ENCODE measurements at places on chromosomes 3 and 15.

- DNase-seq, result no peak
Observed at GRCh38 chr15:69393831-69394491, 20.2 kb upstream of the KIF23 start.

GRCh38 chr3:139574026-139574947 lies 34.7 kb upstream of the RBP1 start:
- no peak for DNase-seq

- DNase-seq, result no peak
Observed at GRCh38 chr3:72151465-72152238, 366.7 kb upstream of the PROK2 start.

DNA sequence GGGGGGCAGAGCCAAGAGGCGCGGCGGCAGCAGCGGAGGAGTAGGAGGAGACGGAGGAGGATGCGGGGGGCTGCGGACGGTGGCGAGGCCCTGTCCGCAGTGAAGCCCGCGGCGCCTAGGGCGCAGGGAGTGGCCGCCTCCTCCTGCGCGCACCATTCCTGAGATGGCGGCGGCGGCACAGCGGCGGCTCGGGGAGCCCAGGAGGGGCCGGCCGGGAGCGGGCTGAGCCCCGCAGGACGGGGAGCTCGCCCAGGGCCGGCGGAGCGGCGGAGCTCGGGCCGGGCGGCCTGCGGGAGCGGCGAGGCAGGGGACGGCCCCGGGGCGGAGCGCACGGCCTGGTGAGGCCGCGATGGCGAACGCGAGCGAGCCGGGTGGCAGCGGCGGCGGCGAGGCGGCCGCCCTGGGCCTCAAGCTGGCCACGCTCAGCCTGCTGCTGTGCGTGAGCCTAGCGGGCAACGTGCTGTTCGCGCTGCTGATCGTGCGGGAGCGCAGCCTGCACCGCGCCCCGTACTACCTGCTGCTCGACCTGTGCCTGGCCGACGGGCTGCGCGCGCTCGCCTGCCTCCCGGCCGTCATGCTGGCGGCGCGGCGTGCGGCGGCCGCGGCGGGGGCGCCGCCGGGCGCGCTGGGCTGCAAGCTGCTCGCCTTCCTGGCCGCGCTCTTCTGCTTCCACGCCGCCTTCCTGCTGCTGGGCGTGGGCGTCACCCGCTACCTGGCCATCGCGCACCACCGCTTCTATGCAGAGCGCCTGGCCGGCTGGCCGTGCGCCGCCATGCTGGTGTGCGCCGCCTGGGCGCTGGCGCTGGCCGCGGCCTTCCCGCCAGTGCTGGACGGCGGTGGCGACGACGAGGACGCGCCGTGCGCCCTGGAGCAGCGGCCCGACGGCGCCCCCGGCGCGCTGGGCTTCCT lies at the start of gene GPR27:
GPR27 (plus strand) TSS at position 155 of the 909 bp plus-strand sequence; CDS start at position 350, 195 bp downstream.
- DNase-seq, result no peak

- DNase-seq, result no peak
Observed at GRCh38 chr3:42213417-42213816, 52.6 kb downstream of the CCK start.

DNA sequence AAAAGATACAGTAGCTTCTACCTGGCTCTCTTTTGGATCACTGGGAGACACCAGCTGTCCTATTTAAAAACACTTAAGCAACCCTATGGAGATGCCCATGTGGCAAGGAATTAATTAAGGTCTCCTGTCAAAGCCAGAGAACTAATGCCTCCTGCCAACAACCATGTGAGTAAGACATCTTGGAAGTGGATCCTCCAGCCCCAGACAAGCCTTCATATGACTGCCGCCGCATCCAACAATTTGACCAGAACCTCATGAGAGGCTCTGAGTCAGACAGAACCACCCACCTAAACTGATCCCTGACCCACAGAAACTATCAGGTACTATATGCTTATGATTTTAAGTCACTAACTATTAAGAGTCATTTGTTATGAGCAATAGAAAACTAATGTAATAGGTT lies 22.3 kb downstream of the IFT80 start:
- DNase-seq, result no peak

- no peak for DNase-seq
Observed at GRCh38 chr3:20424086-20424485, 238.1 kb upstream of the SGO1 start.

DNA sequence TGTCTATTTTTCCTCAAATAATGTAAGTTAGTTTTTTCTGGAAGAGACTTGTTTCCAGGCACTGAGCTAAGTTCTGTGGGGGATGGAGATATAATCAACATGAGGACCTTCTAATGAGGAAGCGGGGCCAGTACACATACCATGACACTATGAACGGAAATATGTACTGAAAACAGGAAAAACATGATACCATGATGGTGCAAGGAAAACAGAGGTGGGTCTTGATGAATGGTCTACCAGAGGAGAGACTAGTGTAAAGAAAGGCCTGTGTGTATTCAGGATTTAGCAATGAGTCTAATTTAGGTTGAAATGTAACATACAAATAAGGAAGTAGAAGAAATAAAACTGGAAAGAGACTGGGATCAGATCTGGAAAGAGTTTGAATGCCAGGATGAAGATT lies 38.9 kb upstream of the TPRG1 start:
- DNase-seq, result no peak

DNA sequence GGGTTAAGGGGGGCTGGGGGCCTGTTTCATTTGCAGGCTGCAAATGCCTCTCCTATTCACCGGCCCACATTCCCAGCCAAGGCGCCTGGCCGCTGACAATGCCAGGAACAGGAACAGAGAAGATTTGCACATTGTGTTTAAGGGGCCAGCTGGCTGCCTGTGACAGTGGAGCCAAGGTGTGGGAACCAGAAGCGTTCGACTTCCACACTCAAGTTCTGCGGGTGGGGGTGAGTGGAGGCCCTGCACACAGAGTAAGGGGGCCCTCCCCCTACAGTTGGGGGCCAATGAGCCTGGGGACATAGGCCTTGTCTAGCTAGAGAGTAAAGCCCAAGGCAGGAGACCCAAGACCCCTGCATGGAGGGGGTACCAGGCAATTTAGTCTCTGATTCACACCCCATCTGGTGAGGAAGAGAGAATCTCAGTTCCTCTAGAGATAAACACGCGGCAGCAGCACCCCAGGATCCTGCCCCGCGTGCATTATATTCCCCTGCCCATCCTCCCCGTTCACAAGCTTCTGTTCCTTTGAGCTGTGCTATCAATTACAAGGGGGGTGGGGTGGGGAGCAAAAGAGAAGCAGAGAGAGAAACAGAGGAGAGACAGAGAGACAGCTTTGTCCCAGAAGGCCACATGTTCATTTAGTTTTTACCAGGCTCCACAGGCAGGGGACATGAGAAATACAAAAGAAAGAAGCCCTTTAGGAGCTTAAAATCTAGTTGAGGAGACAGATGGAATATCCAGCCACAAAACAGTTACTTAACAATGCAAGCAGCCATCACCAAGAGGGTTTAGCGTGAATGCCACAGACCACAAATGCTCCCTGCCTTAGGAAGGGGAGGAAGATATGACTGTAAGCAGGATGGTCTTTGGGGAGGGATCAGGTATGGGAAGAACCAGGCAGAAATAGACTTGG lies 9.2 kb downstream of the IGDCC3 start:
- no peak for DNase-seq

GRCh38 chr3:52245322-52246263 lies at the start of gene PPM1M:
Gene PPM1M (plus strand): TSS chr3:52245759. CDS start chr3:52245825, 66 bp downstream.
- no peak for DNase-seq

- DNase-seq, result no peak
Observed at GRCh38 chr3:134601539-134602439, 49.0 kb downstream of the KY start.

DNA sequence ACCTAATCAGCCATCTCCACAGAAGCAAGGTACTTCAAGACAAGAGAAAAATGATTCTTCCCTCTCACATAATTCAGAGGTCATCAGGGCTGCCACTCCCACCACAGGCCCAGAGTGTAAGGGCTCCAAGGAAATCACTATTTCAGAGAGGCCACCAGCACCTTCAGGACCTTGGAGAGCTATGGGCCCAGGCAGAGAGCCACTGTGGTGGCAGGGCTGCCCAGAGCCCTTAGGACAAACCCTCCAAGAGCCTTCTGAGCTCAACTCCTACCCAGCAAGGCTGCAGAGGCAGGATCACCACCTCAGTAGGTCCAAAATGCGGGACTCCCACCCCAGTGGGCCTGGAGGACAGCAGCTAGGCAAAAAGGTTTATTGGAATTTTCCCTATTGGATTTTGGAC lies 17.9 kb upstream of the FAN1 start:
- no peak for DNase-seq

DNA sequence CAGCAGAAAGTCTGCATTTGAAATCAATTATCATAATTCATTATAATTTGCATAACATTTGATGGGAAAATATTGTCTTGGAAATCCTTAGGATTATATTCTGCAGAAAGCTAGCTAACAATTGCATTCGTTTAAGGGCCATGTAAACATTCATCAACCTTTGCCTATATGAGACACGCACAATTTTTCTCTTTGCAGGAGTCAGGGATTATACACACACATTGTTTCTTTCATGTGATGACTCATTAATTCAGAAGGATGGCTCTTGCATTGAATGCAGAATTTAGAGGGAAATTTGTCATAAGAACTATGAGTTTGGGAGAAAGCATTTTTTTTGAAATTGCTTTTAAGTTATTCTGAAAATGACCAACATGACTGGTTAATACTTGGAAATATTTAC lies 844.7 kb downstream of the DIPK2A start:
- DNase-seq, result no peak

GRCh38 chr15:54820811-54821210 lies 375.9 kb downstream of the RSL24D1 start:
- DNase-seq, result no peak

Measured in stimulated activated CD8-positive, alpha-beta memory T cell treated with anti-CD3 and anti-CD28 coated beads, Interleukin-7, amount 100 ng/mL, for 24 hours (primary cell).